ENCODE measurements at places on chromosomes 16 and 17.

DNA sequence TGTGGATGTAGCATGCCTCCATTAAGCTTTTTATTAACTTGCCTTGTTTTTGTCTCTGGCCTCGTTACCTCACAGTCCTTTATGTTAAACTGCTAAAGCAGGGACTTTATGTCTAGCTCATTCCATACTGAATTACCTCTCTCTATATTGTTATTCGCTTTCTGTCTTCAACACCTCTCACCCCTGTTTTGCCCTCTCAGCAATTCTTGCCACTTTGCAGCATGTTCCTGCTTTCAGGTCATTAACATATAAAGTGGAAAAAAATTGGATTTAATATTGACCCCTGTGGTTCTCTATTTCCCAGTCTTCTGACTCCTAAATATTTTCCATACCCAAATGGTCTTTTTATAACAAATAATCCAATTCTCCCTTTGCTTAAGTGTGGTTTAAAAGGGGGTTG lies 810.4 kb upstream of the KIF2B start:
- DNase-seq = no peak

DNA sequence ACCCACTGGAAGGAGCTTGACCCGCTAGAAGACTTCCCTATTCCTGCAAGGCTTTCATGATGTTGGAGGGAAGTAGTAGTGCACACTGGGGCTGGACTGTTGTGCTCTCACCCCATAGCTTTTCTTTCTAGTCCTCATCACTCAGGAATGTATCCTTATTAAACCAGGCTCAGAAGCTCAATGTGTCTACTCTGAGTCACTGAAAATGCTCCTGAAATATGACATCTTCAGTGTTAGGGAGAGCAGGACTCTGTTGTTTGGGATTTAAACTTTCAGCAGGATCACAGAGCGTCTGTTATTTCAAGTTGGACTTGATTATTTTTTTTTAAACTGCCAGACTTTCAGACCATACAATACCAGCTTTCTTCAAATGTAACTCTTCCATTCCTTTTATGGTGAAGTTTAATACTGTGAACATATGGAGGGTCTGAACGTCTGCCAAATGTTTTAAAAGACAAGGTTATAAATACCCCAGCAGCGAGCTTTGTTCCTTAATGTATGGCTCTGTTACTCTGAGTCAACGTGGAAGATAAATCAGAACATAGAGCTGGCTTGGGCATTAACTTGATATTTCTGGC lies 257.5 kb downstream of the CDH11 start:
- no peak for DNase-seq

DNA sequence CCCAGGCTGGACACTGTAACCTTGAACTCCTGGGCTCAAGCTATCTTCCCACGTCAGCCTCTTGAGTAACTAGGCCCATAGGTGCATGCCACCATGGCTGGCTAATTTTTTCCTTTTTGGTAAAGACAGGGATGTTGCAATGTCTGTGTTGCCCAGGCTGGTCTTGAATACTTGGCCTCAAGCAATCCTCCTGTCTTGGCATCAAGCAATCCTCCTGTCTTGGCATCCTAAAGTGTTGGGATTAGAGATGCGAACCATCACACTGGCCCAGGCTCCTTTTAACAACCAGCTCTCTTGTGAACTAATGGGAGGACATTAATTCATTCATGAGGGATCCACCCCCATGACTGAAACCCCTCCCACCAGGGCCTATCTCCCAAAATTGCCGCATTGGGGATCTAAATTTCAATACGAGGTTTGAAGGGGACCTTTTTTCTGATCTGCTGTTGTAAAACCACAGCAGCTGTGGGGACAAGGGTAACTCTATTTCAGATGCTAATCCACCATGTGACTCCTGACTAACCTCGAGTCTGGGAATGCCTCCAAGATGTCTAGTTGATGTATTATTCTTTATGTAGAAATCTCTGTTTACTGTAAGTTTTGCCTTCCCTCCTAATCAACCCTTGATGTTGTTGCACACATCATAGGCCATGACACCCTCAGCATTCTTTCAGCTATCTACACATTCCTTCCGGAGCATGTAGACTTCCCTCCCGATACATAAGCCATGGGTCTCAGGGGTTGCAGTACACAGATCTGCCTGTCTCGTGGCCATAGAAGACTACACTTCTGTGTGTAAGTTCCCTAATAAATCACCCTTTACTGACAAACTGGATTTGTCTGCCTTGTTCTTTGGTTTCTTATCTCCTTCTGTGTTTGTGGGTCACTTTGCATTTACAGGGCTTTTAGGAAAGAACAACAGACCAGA lies 37.6 kb downstream of the RNF112 start:
- peak; percentile 49 for DNase-seq

- no peak for DNase-seq
Observed at GRCh38 chr17:38332735-38333134, 11.0 kb downstream of the GPR179 start.

- DNase-seq = no peak
Observed at GRCh38 chr16:85621698-85622428, 8.7 kb downstream of the GSE1 start.

GRCh38 chr16:86505899-86506864 lies 4.1 kb upstream of the FOXF1 start:
- DNase-seq = no peak
